Substantia nigra (tissue), 51 donors: ENCODE measurements at places on chromosomes 11 and 22.

DNA sequence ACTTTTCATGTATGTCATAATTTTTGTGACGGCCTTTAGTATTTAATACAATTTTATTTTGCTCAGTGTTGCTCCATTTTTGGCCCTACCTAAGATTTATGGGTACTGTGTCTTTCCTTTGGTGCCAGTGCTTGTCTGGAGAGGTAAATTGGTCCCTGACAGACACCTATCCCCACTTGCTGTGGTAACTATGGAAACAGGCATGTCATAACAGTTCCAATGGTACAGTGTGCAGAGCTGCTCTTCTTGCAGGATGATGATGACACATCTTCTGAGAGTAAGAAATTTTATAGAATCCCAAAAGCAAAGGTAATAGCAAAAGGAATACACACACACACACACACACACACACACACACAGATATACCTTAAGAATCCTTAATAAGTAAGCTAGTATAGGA lies 118.5 kb downstream of the ELP4 start:
- DNase-seq = no peak

DNA sequence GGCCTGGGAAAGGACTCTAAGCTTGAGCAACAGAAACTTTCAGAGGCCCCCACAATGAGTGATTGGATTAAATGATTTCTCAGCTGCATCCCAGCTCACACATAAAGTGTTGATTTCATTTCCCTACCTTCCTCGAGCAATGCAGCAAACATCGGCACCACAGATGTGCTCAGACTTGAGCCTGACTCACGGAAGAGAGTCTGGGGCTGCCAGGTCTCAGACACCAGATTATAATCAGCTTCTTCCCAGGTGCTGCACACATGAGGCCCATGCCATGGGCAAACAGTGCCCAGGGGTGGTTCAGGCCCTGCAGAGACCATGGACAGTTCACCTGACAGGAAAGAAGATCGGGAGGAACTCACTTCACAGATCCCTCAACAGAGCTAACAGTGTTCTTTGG lies 226.6 kb upstream of the TENM4 start:
- DNase-seq = no peak

DNA sequence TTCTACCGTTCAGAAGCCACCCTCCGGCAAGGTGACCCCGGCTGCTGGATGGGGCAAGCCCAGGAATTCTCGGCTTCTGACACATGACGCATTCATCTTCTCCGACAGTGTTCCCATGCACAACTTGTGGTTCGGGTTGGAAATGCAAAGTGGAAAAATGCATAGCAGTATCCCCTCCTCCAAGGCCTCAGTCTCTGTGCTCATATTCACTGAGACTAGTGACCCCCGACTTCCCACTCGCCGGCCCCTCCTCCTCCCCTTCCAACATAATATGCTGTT lies 70.0 kb upstream of the NTM start:
- DNase-seq = no peak

DNA sequence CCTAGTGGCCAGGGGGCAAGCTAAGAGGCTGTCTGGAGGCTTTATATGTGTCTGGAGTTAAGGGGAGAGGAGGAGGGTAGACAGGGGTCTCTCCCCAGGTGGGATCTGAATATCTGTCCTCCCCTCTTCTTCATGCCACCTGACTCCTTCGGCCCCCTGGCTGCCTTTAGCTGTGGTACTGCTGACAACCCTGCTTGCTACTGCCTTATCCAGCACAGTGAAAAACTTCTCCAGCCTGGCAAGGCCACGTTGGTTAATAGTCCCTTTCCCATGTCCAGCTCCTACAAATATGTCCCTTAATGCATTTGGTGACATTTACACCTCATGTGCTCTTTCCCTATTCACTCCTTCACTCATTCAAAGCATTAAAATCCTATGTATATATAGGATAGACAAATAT lies 42.4 kb upstream of the NNMT start:
- no peak for DNase-seq

- no peak for DNase-seq
These were observed 636.0 kb upstream of the ANO5 start for GRCh38 chr11:21556926-21557325.

DNA sequence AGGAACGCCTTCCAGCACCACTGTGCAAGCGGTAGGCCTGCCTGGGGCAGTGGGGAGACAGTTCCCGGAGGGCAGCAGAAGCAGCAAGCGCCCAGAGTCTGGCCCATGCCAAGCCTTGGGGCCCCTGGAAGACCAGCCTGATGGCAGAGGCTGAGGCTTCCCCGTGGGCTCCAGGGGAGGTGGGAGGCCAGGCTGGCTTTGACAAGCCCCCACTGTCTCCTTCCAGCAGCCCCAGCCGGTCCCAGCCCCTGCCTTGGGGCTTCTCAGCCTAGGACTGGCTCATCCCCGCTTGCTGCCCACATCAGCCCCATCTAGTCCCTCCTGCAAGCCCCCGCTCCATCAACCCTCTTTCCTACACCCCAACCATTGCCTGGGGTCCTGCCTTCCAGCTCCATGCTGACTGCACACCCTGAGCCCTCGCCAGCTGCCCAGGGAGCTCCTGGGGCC lies 46.7 kb downstream of the IGF2 start:
- no peak for DNase-seq

GRCh38 chr11:35076201-35077100 lies 62.5 kb upstream of the CD44 start:
- DNase-seq = no peak

- no peak for DNase-seq
These were observed 21.8 kb downstream of the NF2 start for GRCh38 chr22:29625090-29625825.

DNA sequence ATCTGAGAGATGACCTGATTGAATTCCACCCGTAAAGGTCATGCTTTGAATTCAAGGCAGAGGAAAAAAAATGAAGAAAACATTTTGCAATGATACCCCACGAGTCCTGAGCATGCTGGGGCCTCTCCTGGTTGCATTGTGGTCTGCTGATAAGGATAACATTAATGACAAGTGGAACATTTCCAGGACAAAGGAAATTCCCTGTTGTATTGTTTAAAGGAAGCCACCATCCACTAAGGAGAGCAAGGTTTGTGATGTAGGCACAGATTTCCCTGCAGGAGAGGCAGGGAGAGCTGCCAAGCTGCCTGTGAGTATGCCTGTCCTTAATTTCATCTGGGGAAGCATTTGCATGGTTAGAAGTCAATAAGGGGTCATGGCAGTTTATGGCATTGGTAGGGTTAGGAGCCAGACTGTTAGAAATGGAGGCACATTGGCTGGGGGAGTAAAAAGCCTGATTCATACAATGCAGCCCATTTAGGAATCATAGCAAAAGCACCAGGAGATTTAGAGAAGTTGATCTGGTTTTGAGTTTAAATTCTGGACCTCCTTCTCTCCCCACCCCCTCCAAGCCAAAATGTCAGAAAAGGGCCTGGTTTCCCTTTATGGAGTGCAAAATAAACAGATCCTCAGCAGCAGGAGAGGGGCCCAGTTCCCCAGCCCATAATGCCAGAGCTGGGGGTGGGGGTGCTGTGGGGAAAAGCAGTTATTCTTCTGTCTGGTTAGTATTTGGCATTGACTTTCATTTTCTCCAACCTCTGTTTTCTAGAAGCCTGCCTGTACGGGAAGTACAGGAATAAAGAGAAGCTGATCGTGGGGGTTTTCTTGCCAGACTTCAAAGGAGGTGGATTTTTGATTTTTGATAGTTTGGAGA lies 22.1 kb downstream of the FLI1 start:
- DNase-seq = no peak

DNA sequence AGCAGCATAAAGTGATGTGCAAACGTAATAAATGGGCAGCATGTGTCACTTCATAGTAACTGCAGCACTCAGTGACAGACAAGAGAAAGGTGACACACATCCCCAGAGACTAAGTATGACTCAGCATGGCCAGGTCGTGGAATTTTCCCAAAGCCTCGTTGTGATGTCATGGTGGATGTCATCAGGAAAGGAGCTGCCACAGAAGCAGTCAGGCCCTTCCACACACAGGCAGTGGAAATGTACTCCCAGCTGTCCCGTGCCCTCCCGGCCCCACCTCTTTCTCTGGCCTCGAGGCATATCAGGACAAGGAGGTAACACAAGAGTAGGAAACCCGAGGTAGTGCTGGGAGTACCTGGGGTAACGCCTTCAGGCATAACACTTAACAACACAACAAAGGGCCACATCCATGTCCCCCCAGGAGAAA lies 8.1 kb downstream of the PC start:
- DNase-seq = no peak

DNA sequence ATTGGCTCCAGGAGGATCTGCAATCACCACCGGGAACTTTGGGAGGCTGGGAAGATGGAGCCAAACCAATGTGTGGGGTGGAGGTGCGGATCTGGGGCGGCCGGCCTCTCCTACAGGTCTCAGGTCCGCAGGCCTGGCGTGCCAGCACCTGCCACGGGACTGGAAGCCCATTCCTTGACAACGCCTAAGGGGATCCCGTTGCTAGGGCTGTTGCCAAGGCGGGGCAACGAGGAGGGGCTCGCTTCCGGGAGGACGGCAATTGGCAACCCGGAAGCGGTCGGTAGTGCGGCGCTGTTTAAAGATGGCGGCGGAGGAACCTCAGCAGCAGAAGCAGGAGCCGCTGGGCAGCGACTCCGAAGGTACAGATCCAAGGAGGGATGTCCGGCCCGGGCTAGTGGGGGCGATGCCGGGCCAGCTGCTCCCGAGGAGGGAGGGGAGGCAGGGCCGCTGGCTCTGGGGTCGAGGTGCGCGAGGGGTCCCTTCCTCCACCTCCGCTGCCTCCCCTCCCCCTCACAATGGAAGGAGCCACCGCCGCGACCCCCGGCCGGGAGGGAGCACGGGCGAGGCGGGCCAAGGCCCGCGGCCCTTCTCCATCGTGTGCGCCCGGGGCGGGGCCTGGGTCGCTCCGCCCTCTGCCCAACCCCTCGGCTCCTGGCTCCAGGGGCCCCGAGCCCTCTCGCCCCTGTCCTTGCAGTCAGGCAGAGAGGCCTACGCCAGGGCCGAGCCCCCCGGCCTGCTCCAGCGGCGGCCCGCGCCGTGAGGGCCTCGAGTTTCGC lies at the start of gene OTUB1:
TSS of gene OTUB1 (plus strand) at position 283 of the 776 bp plus-strand sequence. CDS start at position 302, 19 bp downstream.
- DNase-seq = peak; percentile 86

DNA sequence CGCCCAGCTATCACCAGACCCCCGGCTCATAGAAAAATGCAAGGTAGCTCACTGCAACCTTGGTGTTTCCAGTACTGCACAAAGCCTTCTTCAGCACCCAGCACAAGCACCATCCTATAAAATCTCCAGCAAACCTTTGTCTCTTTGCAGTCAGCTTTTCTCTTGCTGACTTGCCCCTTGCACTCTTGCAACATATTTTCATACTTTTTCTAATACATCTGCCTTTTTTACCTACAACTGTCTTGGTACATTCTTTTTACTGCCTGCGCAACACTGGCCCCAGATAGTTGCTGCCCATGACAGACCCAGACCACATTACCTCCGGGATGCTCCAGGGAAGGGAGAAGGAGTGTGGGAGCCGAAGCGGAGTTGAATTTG lies 142.4 kb downstream of the MPPED1 start:
- DNase-seq = no peak

DNA sequence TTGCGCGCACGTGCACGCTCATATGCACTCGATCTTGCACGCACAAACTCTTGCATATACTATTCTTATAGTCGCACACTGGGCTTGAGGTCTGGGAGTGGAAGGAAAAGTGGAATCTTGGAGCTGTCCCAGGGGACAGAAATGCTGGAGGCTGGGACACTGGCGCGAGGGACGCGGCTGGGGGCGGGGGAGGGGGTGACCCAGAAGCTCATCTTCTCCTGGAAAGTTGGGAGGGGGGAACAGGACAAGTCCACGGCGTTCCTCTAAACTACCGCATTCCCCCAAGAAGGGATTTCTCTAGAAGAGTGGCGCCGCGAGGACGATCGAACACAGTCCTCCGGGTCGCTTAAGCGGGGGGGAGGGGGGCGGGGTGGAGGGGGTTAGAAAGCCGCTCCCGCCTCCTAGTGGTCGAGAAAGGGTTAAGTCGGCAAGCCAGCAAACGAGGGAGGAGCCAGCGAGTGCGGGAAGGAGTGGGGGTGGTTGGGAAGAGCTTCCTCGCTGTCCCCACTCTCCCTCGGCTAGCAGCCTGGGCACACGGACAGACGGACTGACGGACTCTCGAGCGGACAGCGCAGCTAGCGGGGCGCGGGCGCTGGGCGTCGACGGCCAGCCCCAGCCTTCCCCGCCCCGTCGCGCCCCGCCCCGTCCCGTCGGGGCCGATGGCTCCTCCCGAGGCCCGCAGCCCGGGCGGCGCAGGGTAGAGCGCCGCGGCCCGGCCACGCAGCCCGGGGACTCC lies at the start of gene RTN4RL2:
TSS of gene RTN4RL2 (plus strand) at position 507 of the 736 bp plus-strand sequence. CDS start 338 bp downstream, outside the sequence.
- peak; percentile 8 for DNase-seq

DNA sequence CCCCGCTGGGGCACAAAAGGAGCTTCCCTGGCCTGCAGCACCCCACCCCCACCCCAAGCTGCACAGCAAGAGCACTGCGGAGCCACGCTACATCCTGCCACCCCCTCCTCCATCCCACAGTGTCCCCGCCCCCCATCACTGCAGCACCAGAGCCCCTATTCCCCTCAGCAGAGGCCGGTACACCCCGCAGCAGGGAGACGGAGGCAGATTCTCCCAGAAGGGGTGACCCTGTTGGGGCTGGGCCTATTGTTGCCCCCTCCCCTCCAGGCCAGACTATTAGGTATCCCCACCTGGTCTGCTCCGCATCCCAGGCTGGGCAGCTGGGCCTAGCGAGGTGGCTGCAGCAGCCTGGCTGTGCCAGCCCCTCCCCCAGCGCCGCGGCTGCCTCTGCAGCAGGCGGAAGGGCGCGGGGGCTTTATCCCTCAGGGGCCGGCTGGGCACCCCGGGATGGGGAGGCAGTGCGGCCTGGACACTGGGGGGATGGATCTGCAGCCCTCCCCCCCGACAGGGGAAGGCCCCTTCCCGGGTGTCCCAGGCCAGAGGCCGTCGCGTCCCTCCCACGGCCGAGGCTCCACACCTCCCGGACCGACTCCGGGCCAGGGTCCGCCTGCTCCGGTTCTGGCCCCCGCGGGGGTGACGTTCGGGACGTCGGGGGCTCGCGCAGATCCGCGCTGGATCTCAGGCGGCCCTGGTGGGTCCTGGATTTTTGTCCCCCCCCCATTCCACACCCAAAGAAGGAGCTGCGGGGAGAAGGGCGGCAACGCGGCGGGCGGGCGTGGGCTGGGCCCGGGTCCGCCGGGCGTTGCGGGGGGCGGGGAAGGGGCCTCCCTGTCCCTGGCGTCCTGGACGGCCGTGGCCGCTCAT lies 943 bp downstream of the DUSP8 start:
- no peak for DNase-seq

GRCh38 chr11:132579136-132579535 lies 953.2 kb downstream of the OPCML start:
- no peak for DNase-seq

DNA sequence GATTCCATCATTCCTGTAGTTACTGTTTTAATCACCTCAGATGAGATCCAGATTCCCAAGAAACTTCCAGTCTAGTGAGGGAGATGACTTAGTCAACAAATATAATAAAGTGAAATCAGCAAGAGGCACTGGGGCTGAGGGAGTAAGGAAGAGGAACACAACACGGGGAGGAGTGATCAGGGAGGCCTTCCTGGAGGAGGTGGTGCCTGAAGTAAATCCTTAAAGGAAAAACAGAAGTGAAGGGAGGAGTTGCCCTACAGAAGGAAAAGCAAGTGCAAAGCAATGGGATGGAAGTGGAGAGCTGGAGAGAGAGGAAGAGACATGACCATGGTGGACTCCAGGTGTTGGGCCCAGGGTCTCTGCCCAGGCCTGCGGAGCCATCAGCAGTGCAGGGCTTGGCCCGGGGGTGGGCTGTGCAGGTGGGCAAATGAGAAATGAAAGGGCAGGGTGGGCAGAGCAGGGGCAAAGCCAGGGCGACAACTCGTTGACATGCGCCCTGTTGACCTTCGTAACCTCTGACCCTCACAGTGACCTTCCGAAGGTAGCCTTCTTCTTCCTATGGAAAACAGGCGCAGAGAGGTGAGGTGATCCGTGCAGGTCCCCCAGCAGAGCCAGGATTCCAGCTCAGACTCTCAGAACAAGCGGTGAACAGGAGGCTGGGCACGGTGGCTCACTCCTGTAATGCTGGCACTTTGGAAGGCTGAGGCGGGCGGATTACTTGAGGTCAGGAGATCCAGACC lies 12.1 kb upstream of the PPARA start:
- no peak for DNase-seq
